ENCODE measurements at places on chromosomes 16 and 17.

DNA sequence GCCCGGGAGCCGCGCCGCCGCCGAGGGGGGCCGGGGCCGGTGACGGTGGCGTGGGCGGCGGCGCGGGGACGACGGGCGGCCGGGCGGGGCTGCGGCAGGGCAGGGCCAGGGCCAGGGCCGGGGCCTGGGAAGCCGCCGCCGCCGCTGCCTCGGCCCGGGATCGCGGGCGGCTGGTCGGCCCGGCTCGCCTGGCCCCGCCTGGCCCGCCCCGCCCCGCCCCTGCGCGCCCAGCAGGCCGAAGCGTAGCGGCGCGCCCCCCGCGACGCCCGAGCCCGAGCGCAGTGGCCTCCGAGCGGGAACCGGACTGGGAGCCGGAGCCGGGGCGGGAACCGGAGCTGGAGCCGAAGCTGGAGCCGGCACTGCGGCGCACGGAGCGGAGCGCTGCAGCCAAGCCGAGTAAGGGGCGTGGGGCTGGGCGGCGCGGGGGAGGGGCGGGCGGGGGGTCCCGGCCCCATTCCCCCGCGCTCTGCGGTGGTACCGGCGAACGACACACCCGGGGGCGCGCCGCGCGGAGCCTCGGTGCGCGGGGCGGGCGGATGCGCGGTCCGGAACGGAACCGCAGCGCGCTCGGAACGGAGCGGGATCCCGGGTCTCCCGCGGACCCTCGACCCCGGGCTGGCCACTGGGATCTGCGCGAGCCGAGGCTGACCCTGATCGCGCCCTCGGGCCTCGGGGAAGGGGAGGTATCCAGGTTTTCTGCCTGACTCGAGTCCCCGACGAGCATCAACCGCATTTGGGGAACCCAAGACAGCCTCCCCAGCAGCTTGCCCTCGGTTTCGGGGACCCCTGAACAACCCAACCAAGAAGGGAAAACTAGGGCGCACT is at the start of gene BEAN1:
Gene BEAN1 (plus strand): TSS at position 260 of the 825 bp plus-strand sequence. CDS start 10,382 bp downstream, outside the sequence.
- DNase-seq = peak; percentile 47

GRCh38 chr17:75504347-75505151 is 10.8 kb downstream of the CASKIN2 start:
- no peak for DNase-seq

DNA sequence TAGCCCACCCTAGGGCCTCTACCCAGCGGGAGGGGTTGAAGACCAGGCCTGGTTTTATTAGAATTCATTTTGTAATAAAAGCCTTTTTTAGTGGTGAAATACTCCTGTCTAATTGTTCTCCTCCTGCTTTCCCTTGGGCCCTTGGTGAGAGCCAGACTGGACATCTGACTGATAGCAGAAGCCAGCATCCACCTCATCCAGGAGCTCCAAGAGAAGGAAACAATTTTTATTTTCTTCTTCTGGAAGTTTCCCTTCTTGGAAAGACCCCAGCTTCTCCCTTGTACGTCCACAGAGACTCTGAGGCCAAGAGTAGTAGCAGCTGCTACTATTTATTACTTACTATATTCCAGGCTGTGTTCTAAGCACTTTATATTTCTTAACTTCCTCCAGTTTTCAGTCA is 4.0 kb upstream of the PHKG2 start:
- DNase-seq = peak; percentile 75

- no peak for DNase-seq
Measured at GRCh38 chr17:18960241-18960665, 8.3 kb downstream of the SLC5A10 start.

DNA sequence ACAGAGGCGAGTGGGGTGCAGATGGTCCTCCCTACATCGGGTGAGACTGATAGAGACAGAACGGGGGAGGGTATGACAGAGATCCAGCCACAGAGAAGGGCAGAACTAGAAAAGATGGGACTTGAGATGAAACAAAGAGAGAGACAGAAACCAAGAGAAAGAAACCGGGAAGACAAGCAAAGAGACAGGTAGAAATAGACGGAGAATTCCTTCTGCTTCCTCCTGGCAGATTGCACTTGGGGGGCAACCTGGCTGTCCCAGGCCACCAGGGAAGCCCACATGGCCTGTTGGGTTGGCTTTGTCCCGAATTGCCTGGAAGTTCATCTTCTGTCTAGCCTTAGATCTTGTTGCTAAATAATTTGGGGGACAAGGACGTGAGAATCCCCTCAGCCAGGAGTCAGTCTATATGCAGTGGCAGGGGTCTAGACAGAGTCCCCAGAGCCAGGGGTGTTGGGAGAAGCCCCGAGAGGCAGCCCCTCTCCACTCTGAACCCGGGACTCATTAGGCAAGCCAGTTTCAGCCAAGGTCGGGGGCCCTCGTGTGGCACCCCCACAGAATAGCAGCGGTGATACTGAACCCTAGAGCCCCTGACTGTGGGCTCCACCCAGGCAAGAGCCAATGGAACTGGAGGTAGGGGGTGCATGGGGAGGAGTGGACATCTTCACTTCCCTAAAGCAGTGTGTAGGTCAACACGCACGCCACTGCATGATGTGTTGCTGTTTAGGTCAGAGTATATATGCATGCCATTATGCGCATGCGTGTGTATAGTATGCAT is 627 bp upstream of the TSPOAP1 start:
- no peak for DNase-seq

DNA sequence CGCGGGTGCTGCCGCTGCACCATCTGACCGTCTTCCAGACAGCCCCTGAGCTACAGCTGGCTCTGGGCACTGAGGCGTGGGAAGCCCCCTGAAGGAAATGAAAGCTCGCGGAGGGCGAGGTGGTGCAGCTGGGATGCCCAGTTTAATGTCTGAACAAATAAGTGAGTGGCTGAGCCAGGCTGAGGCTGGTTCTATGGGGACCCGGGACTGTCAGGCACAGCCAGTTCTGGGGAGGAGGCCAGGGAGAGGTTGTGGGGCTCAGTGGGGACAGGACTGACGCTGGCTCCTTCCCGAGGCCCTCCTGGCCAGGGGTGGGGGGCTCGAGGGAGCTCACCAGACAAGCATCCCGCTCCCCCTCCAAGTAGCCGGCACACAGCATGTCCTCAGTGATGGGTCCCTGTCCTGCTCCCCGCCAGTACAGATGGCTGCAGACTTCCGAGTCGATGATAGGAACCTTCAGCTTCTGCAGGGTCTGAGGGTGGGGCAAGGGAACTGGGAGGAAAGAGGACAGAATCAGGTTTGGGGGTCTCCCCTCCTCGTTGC is 4.4 kb downstream of the PRSS22 start:
- DNase-seq = no peak

- DNase-seq = no peak
Measured at GRCh38 chr17:82966415-82966814, 113.0 kb upstream of the METRNL start.

DNA sequence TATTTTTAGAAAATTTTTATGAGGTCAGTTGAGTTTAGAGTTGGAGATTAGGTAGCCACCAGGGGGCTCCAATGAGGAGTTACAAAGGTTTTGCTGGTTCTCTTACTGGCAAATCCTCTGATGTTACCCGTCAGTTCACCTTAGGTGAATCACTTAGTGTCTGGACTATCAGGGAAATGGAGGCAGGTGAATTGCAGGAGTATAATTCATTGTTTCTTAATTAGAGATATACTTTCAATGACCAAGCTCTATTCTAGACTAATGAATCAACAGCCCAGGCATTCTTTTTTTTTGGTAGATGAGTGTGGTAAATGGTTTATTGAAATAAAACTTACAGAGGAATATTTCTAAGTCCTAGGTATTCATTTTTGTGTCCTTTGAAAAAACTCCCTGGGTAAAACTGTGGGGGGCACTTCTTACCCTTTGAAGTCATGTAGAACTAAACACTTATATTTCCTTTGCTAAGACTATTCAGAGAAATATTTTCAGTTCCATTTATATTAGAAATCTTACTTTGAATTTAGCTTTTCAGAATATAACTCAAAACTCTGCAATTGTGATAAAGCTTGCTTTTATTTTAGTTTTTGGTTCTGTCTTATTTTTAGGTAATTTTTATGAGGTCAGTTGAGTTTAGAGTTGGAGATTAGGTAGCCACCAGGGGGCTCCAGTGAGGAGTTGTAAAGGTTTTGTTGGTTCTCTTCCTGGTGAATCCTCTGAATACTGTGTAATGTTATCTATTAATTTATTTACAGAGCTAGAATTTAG is 17.7 kb downstream of the PSMD11 start:
- DNase-seq = no peak

- peak; percentile 48 for DNase-seq
Measured at GRCh38 chr17:73952480-73953205, 250.8 kb upstream of the RPL38 start.

- peak; percentile 66 for DNase-seq
Measured at GRCh38 chr16:55569025-55569424, 2.5 kb downstream of the CAPNS2 start.

- DNase-seq = peak; percentile 88
Measured at GRCh38 chr16:28277537-28278388, 14.6 kb upstream of the SBK1 start.

GRCh38 chr17:49514071-49514721 is 19.1 kb downstream of the NGFR start:
- peak; percentile 91 for DNase-seq

- DNase-seq = no peak
Measured at GRCh38 chr16:86952769-86953168, 364.4 kb downstream of the C16orf95 start.

GRCh38 chr17:28978356-28978964 is 27.1 kb upstream of the PHF12 start:
- DNase-seq = no peak

GRCh38 chr16:9007177-9007794 is 43.6 kb upstream of the USP7 start:
- no peak for DNase-seq

DNA sequence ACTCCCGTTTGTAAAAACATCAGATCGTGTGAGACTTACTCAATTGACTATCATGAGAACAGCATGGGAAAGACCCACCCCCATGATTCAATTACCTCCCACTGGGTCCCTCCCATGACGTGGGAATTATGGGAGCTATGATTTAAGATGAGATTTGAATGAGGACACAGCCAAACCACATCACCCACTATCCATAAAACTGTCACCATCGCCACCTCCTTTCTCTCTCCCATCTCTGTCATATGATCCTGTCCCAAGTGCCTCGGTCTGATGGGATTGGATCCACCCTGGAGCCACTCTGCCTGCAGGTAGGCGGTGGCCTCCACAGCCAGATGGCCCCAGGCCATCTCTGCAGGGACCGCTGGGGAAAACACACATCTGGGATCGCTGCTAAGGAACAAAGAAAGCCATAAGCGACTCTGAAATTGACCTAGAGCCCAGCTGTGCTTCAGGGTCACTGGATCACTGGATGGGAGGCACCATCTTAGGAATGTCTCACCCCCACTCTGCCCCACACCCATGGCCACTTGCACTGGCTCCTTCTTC is 61.2 kb downstream of the TMEM186 start:
- DNase-seq = no peak

DNA sequence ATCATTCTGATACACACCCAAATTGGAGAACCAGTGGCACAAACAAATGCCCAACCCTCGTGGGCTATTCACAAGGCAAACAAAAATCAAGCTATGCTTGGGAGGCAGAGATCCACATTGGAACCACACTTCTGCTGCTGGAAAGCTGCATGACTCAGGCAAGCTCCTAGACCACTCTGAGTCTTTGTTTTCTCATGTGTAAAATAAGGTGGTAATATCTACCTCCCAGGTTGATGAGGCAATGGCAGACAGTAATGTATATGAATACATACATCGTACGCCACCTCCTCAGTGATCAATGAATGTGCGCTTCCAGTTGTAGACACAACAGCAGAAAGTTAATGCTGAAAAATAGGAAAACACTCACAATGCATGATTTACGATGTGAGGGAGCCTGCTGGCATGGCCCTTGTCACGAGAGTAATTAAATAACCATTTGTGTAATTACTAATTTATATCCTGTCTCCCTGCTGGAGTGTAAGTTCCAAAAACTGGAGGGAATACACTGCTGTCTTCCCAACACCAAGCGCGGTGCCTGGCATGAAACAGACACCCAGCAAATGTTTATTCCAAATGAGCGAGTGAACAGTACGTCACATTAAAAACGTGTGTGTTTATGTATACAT is 69.9 kb upstream of the HSBP1 start:
- no peak for DNase-seq

DNA sequence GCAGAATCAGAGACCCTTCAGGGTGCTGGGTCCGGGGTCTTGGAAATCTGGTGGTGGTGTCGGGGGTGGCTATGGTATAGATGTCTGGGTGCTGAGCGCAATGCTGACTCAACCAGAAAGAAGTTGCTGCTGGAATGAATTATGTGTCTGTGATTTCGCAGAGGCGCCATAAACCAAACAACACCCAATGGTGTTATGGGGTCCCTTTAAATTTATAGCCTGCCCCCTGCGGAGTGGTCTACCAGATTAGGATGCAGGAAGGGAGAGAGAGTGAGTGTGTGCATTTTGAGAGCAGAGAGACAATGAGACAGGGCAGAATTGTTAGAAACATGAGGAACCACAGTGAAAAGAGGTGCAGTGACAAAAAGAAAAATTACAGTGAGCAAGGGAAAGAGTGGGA is 100.7 kb upstream of the CDH11 start:
- no peak for DNase-seq

DNA sequence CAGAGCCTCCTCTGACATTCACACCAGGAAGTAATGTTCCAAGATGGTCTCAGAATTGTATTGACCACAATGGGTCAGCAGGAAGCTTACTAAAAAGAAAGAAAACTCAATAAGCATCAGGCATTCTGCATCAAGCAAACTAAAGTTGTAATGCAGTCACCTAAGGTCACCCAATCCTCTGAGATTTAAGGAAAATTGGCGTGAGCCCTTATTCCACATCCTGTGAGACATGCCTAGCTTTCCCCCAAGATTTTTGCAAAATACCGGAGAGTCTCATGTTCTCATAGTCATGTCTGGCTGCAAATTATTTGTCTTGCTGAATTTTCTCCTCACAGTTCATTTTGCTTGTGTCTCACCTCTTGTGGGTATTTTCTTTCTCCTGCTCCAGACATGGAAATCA is 417.1 kb upstream of the SOX9 start:
- no peak for DNase-seq

- DNase-seq = no peak
Measured at GRCh38 chr17:34974179-34974578, 6.1 kb upstream of the LIG3 start.

DNA sequence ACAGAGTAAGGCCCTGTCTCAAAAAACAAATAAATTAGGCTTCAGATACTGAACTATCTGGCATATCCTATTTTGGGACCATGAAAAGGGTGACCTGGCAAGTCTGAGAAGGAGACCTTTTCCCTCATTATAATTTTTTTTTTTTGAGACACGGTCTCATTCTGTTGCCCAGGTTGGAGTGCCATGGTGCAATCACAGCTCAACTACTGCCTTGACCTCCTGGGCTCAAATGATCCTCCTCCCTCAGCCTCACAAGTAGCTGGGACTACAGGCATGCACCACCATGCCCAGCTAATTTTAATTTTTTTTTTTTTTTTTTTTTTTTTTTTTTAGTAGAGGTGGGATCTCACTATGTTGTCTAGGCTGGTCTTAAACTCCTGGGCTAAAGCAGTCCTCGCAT is 37.3 kb downstream of the PLCG2 start:
- no peak for DNase-seq

GRCh38 chr16:1157639-1158455 is 4.9 kb downstream of the CACNA1H start:
- no peak for DNase-seq

GRCh38 chr16:11848842-11849241 is 2.5 kb downstream of the RSL1D1 start:
- no peak for DNase-seq

Data from right hindlimb (tissue), 1 donor.